ENCODE measurements at places on chromosomes 7 and 10.

GRCh38 chr10:3573498-3573897 is 211.5 kb downstream of the KLF6 start:
- no peak for DNase-seq

DNA sequence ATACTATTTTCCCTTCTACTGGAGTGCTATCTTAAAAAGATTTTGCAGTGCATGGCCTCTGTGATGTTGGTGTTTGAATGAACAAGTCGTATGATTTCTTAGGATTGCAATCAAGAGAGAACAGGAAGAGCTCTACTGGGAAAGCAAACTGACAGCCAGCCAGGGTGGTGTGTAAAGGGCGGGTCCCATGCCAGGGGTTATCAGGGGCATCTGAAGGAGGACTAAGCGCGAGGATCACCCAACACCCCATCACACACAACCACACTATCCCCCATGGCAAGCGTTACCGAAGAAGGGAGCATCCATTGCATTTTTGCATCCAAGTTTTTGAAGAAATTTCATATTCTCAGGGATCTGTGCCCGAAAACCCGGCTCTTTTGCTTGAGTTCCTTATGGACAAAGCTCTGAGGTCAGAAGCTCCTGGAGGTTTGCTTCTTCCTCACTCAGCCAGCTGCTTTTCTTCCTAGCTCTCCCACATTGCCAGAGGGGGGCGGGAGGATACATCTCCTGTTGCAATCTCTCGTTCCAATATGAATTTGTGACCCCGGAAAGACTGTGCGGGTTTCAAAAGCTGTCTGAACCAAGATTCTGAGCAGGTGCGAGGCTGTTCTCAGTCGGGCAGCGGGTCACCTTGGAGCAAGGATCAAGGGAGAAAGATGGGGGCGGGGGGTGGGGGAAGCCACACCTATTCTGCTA is 5.2 kb downstream of the NEUROD6 start:
- DNase-seq: no peak

GRCh38 chr10:33799944-33800323 is 465.5 kb upstream of the NRP1 start:
- DNase-seq: no peak

DNA sequence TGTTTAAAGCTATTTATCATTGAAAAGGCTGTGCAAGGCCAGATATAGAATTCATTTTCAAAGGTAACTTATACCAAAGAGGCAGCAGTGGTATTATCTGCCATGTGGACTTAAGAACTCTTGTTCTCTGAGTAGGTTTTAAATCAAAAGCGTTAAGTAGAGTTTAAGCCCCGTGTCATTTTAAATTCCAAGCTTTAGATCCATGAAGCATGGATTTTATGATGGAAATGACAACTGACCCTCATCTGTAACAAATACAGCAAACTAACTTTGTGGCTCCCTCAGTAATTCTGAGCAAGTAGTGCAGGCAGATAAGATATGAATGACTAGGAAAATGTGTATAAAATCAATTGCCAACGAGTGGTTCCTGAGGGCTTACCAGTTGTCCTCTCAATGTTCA is 247.0 kb downstream of the WDR11 start:
- DNase-seq: no peak

GRCh38 chr10:119098576-119098975 is 5.3 kb upstream of the DENND10 start:
- no peak for DNase-seq

GRCh38 chr10:43094085-43094484 is 17.2 kb downstream of the RET start:
- DNase-seq: no peak

GRCh38 chr7:47513741-47514241 is 68.1 kb downstream of the TNS3 start:
- DNase-seq: peak; percentile 37

DNA sequence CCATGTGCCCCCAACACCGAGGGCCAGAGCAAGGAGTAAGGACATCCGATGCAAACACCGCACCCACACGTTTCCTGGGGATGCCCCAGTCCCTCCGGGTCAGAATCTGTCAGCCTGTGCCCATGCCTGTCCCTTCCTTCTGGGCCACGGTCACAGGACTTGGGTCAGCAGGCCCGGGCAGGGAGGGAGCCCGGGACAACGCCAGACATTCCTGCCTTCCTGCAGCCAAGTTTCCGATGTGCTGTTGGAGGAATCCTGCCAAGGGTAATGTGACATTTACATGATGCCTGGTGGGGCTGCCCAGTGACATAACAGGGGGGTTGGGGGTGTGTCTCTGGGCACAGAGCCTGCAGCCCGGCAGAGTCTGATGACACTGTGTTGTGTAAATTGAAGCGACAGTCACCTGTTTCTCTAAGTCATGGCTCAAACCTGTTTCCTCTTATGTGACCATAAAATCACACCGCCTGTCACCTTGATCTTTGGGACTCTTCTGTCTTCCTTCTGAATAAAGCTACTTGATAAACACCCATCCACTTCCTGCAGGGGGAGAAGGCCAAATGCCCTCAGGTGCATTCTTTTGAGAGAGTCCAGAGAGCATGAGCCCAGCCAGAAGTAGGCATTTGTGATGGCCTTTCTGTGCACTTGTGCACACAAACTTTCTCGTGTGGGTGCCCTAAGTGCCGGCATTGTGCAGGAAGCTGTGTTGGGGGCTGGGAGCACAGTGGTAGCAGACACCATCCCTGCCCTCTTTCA is 175.3 kb upstream of the RHEB start:
- peak; percentile 65 for DNase-seq

GRCh38 chr10:114286921-114287320 is 47.9 kb downstream of the VWA2 start:
- DNase-seq: no peak

DNA sequence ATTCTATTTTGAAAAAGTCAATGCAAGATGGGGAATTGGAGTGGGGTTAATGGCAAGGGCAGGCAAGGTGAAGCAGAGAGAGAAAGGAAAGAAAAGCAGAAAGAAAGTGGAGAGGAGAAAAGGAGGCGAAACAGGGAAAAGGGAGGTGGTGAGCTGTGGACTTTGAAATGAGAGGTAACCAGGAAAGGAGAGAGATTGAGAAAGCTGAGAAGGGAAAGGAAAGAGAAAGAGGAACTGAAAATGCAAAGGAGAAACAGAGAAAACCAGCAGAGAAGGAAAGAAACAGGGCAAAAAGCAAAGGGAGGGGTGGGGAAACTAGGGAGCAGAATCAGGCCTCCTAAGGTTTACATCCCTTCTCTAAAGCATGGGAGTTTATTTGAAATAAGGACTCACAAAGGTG is 72.5 kb upstream of the TPK1 start:
- DNase-seq: no peak

DNA sequence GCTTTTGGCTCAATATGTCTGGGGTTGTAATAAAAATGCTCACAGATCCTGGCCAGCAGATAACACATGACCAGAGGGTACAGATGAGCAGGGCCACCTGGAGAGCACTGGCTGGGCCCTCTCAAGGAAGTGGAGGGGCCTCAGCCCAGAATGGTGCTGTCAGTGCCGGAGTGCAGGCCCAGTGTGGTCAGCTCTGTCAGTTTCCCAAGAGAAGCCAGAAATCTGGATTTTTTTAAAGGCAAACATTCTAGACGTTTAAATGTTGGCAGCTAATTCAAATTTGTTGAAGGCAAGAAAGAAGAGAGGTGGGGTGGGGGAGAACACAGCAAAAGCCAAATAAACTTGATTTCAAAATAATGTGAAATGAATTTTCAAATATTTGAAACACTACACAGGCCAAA is 2.0 kb downstream of the C10orf105 start:
- DNase-seq: no peak

DNA sequence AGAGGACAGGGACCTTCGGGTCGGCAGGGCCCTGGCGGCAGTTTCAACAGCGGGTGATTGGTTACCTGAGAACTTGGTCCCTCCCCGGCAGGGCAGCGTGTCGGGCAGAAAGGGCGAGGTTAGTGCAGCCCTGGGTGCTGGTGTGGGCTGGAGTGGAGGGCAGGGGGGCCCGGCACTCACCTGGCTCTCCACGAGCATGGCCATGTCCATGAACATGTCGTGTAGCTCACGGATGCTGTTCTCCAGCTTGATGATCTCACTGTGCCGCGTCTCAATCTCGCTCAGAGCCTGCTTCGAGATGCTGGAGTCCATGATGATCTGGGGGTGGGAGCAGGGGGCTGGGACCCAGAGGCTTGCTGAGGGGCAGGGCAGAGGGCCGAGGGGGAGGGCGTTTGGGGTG is 16.8 kb downstream of the STX1A start:
- DNase-seq: no peak

DNA sequence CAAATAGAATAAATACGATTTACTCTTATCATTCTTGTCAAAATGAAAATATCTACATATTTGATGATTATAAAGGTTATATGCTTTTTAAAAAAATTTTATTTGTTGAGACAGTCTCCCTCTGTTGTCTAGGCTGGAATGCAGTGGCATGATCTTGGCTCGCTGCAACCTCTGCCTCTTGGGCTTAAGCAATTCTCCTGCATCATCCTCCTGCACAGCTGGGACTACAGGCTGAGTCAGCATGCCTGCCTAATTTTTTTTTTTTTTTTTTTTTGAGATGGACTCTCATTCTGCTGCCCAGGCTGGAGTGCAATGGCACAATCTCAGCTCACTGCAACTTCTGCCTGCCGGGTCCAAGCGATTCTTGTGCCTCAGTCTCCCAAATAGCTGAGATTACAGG is 48.9 kb downstream of the PUS7 start:
- DNase-seq: peak; percentile 32

- no peak for DNase-seq
Observed at GRCh38 chr7:95537468-95537867, 51.7 kb downstream of the ASB4 start.

- DNase-seq: no peak
Observed at GRCh38 chr10:127832501-127832900, 60.2 kb downstream of the CLRN3 start.

DNA sequence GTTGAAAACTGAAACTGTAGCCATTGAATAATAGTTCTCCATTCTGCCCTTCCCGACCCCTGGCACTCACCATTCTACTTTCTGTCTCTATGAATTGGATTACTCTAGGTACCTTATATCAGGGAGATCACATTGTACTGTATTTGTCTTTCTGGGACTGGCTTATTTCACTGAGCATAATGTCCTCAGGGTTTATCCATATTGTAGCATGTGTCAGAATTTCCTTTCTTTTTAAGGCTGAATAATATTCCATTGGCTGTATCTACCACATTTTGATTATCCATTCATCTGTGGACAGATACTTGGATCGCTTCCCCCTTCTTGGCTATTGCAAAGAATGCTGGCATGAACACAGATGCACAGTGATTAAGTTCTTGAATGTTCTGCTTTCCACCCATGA is 107.4 kb downstream of the CDH23 start:
- no peak for DNase-seq

- no peak for DNase-seq
Observed at GRCh38 chr10:89250865-89251408, 638 bp downstream of the LIPA start.

- no peak for DNase-seq
Observed at GRCh38 chr7:52195664-52196063, 839.8 kb upstream of the POM121L12 start.

- no peak for DNase-seq
Observed at GRCh38 chr7:147607157-147607800, 983.3 kb upstream of the C7orf33 start.

GRCh38 chr7:29920491-29920890 is 69.1 kb downstream of the SCRN1 start:
- no peak for DNase-seq
